Activated naive CD4-positive, alpha-beta T cell (primary cell): ENCODE measurements at places on chromosomes 12 and 14.

GRCh38 chr12:127179176-127179575 is 1087.8 kb upstream of the TMEM132C start:
- no peak for DNase-seq

- DNase-seq, result no peak
These were observed 174.1 kb upstream of the PLXNC1 start for GRCh38 chr12:93974252-93974651.

DNA sequence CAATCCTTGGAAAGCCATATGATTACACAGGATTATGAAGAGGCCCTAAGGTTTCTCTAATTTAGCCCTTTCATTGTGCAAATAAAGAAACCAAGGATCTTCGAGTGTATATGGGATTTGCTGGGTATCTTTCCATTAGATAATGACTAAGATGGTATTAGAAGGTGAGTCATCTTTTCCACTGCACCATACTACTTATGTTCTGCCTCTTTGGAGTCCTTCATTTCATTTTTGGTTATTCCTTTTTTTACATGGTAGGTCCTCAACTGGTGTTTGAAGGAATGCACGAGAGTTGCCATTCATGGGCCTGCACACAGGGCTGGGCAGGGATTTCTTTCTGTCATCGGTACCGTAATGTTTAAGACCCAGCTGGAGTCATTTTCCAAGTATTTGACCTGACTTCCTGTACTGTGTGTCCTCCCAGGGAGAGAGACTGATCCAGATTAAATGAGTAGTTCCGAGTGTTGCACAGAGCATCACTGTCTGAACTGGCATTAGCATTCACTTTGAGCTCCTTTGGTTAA is 85.7 kb downstream of the BORCS5 start:
- no peak for DNase-seq

DNA sequence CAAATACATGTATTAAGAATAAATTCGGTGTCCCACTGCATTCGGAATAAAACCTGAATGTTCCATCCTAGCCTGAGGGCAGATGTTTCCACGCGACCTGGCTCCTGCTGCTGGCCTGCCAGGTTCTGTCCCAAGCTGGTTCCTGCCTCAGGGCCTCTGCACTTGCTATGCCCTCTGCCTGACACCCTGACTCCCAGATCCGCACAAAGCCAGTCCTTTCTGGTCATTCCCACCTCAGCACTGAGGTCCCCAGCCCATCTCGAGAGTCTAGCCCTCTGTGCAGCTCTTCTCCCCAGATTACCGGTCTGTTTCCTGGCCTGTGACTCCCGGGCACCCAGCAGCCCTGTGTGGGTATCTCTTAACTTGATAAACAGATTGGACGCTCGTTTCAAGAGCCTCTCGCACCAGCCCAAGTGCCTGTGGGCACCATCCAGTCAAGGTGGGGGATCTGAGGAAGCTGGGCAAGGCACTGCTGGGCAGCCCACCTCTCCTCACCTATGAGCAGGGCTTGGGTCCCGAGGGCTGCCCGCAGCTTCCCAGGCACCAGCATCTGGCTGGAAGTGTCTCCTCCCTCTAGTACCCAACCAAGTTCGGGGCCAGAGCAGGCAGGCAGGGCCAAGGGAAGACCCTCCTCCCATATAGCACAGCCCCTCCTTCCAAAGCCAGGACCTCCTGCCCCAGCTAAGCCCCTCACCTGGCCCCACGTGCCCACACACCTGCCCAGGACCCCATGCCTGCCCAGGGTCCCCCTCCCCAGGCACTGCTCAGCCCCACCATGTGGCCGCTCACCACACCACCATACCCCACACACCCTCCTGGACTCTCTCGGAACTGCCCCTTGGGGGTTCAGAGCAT is 132.2 kb downstream of the NCOR2 start:
- no peak for DNase-seq

DNA sequence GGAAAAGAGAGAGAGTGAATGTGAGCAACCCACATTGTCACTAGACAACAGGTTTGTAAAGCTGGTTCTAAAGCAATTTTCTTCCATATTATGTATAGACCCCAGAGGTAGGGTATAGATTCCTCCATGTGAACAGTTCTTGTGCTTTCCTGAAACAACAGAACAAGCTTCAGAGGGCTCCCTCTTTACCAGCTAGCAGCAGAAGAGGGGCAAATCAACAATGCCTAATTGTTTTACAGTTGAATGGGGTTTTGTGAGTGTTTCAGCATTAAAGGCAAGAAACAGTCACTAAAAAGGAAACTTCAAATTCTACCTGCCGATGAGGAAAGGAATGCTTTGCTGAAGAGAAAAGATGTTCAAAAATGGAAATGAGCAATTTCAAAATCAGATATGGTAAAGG is 341.2 kb upstream of the KITLG start:
- DNase-seq, result no peak

- DNase-seq, result no peak
These were observed 161.1 kb downstream of the PPFIA2 start for GRCh38 chr12:81597928-81598604.

DNA sequence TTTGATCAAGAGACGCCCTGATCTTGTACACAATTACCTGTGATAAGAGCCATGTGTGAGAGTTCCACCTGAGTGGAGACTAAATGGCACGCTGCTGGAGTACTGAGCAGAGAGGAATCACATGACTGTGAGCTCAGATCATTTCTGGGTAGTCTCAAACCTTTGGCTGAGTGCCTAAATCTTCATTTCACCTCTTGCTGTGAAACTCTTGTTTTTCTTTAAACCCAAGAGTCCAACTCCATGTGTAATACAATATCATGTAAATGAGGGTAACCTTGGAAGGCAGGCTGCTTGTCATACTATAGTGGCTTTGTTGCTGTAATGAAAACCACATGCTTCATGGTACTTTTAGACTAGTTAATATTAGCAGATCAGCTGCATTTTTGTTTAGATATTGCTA is 156.9 kb downstream of the CAND1 start:
- no peak for DNase-seq

- DNase-seq, result no peak
These were observed 44.1 kb downstream of the PSEN1 start for GRCh38 chr14:73180385-73180805.

DNA sequence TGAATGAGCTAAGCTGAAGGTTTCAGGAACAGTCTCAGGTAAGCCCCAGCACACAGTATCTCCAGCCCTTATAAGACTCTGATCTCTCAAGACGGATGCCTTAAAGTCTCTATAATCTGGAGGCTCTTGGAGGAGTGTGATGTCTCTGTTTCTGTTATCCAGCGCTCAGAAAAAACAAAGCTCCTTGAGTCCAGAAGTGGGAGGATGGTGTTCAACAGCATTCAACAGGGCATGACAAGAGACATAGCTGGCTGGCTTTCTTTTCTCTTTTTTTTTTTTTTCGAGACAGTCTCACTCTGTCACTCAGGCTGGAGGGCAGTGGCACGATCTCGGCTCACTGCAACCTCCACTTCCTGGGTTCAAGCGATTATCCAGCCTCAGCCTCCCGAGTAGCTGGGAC is 31.6 kb upstream of the TESC start:
- no peak for DNase-seq

GRCh38 chr14:90287791-90288190 is 31.4 kb downstream of the PSMC1 start:
- DNase-seq, result no peak

GRCh38 chr12:91178139-91178561 is 4.5 kb downstream of the DCN start:
- DNase-seq, result no peak

GRCh38 chr12:97046901-97047300 is 139.8 kb downstream of the NEDD1 start:
- DNase-seq, result no peak

DNA sequence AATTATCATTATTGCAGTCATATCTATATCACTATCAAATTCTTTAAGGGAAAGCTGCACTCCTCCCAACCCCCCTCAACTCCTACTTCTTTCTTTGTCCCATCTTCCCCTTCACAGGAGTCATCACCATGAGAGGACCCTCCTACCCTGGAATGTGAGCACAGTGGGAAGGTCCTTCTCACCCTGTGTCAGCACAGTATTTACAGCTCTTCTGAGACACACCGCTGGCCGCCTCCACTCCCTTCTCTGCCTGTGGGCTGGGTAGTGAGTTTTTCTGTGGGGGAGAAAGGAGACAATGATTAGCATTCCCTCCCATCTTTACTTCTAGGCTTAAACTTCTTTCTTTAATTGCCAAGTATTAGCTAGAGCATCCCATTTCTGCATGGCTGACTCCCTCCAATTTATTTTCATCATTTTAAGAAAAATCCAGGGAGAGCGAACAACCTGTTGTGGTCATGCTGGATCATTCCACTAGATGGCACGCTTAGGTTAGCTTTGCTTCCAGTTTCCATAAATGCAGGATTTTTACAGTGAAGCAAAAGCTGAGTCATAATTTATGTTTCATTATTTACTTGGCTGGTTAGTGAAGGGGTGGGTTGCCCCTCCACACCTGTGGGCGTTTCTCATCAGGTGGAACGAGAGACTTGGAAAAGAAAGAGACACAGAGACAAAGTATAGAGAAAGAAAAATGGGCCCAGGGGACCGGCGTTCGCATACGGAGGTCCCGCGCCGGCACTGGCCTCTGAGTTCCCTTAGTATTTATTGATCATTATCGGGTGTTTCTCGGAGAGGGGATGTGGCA is 188.5 kb downstream of the ALX1 start:
- no peak for DNase-seq

GRCh38 chr14:95234426-95234825 is 77.1 kb upstream of the DICER1 start:
- DNase-seq, result no peak
